GM20000 (cell line): ENCODE measurements at places on chromosomes 2 and 18.

DNA sequence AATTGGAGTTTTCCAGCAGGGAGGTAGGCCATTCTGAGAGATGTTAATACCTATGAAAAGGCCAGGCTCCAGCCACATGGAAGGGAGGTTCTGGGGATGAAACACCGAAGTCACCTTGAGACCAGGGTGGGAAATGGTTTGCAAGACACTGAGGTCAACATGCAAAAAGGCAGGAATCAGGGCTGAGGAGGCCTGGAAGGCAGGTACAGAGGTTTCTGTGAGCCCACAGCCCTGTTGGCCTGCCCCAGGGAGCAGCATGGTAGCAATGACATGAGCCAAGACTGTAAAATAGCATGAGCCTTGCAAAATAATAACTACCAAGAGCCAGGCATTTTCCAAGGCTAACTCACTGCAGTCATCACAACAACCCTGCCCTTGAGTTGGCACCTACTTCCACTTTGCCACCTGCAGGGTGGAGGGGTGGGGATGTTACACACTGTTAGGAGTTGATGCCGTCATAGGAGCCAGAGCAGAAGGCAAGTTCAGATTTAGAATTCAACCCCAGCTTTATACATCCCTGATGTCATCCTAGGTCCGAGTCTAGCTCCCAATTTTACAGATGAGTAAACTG, 61.3 kb downstream of the ZBTB7C start:
- DNase-seq, result no peak

GRCh38 chr2:187924293-187924692, 367.4 kb upstream of the GULP1 start:
- DNase-seq, result no peak

GRCh38 chr2:215484570-215484969, 48.7 kb upstream of the FN1 start:
- no peak for DNase-seq

DNA sequence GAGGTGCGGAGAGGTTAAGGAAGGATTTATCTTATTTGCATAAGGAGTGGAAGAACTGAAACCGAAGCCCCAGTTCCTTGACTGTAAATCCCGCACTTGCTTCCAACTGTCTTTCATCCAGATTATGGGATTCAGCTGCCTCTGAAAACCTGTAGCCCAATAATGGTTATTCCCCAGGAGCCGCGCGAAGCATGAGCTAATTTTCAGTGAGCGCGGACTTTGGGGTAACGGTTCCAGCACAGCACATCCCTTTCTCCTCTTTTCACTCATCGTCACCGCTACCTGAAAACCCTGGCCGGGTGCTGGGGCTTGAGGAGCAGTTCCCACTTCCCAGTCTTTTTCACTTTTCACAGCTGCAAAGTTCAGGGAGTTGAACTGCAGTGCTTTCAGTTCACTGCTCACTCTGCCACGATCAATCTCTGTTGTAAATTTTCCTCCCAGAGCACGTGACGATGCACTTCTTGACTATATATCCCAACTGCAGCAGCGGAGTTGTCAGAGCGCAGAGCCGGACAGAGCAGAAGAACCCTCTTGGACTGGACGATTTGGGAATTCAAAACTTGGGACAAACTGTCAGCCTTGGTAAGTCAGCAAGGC, at the start of gene KCNE4:
Gene KCNE4, plus strand, starts transcription at position 498 of the 597 bp plus-strand sequence. CDS start 641 bp downstream, outside the sequence.
- DNase-seq, result no peak

DNA sequence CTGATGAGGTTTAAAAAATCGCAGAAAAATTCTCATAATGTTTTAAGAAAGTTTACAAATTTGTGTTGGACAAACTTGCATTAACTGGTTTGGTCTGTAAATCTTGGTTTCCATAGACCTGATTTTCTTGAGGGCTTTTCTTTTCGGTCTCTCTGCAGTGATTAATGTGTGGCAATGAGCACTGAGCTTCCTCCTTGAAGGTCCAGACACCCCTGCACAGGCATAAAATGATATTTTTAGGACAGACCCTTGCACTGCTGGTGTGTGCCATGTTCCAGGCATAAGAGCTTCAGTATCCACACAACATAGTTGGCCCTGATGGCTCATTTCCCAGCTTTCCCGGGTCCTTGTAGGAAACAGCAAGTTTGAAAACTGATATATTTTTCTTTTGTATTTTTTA, 33.7 kb downstream of the MRPL33 start:
- DNase-seq, result no peak

DNA sequence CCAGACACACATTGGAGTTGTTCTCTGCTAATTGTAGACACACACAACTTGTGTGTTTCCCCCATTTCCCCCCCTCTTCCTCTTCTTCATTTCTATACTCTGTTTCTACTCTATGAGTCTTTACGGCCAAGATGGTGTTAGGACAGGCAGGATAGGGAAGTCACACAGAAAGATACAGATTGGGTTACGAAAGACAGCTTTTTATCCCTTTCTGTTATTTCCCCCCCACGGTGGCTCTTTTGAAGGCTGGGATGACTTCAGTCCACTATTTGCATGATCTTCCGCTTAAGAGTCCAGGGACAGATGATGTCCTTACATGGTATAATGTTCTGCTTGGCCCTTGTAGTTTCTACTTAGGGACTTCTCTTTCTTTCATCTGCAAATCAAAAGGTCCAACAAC, 1.6 kb upstream of the EMILIN2 start:
- no peak for DNase-seq

DNA sequence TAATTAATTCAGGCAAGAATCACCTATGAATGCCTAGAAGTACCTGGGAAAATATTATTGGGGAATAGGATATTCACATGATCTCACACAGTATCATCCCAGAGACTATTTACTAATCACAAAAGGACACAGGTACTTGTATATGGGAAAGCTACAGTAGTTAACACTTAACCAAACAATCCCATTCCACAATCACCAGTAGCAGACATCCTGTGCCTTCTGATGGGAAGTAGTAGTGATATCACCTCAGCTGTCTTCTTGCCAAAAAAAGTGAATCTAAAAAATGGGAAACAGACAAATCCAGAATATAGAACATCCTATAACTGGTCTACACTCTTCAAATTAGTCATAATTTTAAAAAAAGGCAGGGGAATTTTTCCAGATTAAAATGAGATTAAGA, 75.6 kb upstream of the CCDC150 start:
- DNase-seq, result no peak
